Epithelial cell of proximal tubule (primary cell): ENCODE measurements at places on chromosomes 12 and 14.

DNA sequence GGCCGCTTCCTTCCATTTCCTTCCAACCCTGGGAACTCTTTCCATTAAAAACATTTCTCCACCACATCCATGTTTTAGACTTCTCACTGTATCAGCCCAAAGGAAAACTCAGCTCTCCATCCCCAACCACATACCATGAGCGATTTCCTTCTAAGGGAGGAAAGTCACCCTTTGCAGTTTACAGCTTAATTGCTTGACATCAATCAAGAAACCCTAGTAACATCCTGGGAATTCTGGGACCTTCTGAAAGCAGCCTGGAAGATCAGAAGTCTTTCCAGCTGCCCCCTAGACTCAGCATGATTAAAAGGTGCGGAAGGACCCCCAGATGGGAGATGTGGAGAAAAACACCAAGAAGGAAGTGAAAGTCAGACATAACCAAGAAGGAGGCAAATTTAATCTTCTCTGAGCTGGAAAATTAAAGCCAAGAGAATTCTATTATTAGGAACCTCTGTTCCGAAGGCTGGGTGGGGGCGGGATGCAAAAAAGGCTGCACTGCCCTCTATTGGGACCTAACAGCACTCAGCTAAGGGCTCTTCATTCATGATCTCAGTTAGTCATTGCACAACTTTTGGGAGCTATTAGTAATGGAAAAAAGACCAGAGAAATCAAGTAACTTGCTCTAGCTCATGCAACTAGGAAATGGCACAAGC is 73.3 kb upstream of the PLXNC1 start:
- DNase-seq: peak; percentile 36

- no peak for DNase-seq
Observed at GRCh38 chr14:50008562-50008961, 107.8 kb downstream of the VCPKMT start.

DNA sequence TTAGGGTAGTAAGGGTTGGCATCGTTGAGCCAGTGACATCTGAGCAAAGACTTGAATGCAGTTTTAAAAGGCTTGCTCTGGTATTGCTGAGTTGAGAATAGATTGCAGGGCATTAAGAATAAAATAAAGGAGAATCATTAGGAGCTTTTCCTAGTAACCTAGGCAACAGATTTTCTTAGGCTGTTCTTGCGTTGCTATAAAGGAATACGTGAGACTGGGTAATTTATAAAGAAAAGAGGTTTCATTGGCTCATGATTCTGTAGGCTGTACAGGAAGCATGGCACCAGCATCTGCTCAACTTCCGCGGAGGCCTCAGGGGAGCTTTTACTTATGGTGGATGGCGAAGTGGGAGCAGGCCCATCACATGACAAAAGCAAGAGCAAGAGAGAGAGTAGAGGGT is 97.4 kb downstream of the RAD51B start:
- no peak for DNase-seq

DNA sequence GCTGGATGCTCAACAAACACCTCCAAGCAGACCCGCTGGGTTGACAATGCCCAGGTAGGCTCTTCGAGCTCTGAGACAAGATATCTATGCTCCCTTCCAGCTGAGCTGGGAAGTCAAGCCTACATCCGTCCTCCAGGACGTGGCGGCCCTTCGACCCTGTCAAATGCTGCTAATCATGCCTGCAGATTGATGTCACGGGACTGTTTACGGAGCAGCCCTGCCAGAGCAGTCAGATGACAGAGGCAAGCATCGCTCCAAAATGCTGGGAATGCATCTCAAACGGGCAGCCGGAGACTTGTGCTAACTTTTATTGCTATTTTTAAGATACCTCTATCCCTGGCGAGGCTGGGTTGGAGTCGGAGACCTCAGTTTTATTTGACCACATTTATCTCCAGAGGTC is 139.2 kb downstream of the NTF3 start:
- DNase-seq: no peak

- no peak for DNase-seq
Observed at GRCh38 chr14:104585966-104586697, 6.6 kb downstream of the C14orf180 start.
